ENCODE measurements at places on chromosomes 1 and 21.

DNA sequence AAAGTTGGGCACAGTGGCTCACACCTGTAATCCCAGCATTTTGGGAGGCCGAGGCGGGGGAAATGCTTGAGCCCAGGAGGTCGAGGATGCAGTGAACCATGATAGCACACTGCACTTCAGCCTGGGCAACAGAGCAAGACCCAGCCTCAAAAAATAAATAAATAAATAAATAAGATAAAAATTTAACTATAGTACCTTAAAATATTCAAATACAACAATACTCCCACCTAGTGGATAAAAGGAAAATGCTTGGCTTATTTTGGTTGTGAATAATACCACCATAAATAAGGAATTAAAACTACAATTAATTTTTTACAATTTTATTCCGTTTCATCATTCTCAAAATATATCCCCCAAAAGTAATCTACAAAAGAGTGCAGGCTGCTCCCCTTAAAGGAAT is 8.1 kb downstream of the PSMG1 start:
- DNase-seq = no peak

- DNase-seq = no peak
Measured at GRCh38 chr21:17539743-17540341, 27.0 kb downstream of the CXADR start.

- DNase-seq = no peak
Measured at GRCh38 chr1:183077097-183077496, 53.9 kb downstream of the LAMC1 start.

- DNase-seq = no peak
Measured at GRCh38 chr1:53731043-53731600, 7.8 kb downstream of the GLIS1 start.

DNA sequence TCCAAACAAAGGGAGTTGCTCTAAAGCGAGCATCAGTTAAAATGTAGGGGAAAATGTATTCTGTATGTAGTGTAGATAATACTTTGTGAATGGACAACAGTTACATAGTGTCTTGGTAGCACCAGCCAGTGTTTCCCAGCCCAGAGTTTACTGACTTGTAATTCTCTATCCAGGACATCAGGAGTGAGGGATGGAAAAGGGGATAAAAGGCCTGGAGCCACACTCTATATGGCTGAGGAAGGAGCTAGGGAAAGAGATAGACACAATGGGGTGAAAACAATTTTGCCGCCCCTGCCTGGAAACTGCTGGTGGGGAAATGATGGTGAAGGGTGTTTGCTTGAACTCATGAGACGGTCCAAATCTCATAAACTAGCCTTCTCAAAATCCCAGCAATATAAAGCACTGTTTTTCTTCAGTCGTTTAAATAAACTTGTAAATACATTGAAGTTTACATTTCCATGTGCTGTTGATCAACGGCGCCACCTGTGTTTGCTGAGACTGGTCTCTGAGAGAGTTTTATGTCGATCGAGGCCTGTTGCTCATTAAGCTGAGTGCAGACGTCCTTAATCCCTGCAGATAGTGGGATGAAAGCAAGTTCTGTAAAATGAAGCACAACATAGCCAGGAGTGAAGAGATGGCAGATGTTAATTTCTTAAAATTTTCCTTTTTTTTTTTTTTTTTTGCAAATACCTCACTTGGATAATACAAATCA is 27.9 kb upstream of the AGO1 start:
- no peak for DNase-seq

DNA sequence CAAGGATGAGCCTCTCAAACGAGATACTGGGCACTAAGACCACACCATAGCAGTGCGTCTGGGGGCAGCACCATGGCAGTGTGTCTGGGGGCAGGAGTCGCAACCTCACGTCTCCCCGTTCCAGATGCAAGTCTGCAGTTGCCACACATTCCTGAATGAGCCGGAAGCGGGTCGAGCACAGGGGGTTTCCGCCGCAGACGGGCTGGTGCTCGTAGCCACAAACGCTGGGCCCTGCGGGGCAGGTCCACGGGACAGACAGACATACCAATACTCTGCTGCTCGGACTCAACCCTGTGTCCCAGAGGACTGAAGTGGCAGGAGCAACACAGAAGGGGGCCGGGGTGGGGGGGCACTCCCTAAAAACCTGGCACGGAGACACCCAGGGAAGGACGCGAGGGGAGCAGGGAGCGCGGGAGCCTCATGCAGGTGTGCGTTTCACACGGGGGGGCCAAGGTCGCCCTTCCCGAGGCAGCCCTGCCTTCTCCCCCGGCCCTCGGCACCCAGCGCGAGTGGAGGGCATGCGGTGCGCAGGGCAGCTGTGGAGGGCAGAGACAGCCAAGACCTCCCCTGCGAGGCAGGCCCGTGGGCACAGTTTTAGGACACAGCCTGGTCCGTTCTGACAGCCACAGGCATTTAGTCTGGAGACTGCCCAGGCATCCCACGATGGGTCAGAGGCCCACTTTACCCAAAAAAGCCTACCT is 24.5 kb downstream of the PTTG1IP start:
- DNase-seq = no peak

DNA sequence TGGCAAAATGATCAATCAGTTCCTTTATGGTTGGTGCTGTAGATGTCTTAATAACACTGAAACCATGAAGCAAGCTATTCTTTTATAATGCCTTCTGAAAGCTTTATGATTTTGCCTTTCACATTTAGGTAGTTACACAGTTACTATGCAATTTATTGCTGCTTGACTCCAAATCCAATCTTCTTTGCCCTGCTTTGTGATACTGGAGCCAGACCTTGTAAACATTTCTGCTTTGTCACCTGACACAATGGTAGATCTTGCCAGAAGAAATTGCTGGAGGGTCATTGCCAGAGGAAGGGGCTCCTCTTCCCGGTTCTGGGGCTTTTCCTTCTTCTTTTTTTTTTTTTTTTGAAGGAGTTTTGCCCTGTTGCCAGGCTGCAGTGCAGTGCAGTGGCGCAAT is 40.5 kb upstream of the KLF17 start:
- no peak for DNase-seq

- peak; percentile 94 for DNase-seq
Measured at GRCh38 chr1:169106095-169106920, at the start of gene ATP1B1. Gene ATP1B1 (plus strand): TSS chr1:169106690. CDS start chr1:169106830, 140 bp downstream.

DNA sequence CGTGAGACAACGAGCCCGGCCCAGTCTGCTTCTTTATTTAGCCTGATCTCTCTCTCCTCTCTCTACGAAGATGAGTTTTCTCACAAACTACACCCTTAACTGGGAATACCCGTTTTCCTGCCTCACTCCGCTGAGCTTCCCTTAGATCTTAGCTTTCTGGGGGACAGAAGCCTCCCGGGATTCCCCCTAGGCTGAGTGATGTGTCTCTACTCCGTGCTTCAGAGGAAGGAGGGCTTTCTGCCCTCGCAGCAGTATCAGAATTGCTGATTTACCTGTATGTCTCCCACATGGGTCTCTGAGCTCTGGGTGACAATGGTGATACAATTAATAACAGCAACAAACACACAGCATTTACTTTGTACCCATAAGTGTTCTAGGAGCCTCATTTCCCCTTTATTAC is 1.0 kb downstream of the ZBTB17 start:
- DNase-seq = no peak

DNA sequence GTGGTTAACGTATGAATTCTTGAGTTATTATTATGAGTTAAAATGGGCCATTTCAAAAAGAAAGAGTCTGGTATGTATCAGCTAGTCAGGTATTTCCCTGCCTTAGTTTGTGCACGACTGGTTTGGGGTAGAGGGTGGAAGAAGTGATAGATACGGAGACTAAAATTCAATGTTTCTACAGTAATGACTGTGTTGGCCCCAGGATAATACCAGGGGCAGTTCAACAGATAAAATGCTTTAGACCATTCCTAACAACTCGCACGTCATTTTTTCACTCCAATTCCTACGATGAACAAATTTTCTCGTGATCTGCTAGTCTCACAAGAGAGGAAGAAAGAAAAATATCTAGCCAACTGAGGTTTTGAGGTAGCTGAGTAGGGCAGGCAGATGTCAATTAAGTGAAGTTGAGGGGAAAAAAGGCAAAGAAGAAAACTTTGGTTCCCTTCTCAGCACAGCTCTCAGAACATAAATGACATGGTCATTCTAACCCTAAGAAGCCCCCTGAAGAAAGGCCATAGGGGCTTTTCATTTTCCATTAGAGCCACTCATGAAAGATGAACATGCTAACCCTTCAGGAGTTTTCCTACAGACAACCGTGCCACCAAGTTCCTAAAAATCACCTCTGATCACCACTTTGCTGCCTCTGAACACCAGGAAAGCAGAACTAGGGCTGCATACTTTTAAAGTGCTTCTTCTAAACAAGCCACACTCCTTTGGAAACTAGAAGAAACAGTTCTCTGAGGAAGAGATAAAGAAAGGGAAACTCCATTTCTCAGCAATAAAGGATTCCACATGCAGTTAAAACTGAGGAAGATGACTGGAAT is 5.6 kb downstream of the MCOLN2 start:
- DNase-seq = no peak

GRCh38 chr1:7553042-7553690 is 217.9 kb upstream of the VAMP3 start:
- no peak for DNase-seq

GRCh38 chr1:29629401-29629800 is 393.1 kb downstream of the PTPRU start:
- DNase-seq = no peak

DNA sequence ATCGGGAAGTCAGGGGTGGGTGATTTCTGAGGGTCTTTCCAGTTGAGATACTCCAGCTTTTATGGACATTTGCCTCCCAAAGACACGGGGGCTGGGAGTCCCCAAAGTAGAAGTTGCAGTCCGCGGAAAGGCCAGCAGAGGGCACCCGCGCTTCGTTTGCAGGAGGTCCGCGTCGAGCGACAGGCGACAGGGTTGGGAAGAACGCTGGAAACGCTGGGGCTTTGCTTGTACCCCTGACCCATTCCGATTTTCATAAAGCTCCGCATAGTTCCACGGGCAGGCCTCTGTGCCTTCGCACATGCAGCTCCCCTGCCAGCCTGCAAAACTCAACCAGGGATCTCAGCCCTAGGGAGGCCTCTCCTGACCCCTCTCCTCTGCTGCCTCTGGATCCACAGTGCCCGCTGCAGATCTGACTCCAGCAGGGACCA is 44.2 kb upstream of the LAPTM5 start:
- DNase-seq = peak; percentile 72

- no peak for DNase-seq
Measured at GRCh38 chr1:33021567-33022431, 14.9 kb downstream of the AK2 start.

GRCh38 chr1:113170519-113170918 is 97.5 kb downstream of the LRIG2 start:
- DNase-seq = no peak

- DNase-seq = no peak
Measured at GRCh38 chr1:223775711-223776074, 63.4 kb downstream of the CAPN2 start.

GRCh38 chr1:43285269-43285990 is at the start of gene C1orf210:
Gene C1orf210 (minus strand): TSS chr1:43285581. CDS start chr1:43283270, 2,311 bp downstream.
- DNase-seq = no peak

DNA sequence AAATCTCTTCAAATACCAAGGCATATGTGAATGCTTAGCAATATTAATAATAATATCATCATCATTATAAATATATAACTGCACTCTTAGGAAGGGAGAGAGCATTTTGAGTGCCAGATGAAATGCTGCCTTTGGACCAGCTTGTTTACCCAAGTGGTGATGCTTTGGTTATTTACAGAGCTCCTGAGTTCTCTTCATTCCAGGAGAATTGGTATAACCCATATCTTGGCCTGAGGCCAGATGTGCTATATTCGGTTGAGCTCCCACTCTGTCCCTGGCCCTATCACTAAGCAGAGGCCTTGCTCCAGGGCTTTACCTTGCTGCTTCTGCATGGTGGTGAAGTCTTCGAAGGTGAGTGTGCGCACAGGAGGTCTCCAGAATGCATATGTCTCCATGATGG is 89.4 kb downstream of the TBX15 start:
- no peak for DNase-seq

DNA sequence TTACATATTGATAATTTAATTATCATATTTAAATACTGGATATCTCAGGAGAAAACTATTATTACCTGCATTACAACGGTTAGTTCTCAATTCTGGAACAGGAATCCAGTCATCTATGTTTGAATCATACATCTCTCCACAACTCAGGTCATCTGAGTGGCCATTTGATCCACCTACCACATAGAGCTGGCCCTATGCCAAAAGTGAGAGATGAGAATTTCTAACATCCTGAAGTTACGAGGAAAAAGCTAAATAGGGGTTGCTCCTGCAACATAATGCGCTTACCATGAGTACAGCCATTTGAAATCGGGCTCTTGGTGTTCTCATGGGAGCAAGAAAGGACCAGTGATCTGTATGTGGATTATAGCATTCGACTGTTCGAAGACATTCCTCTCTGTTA is 16.9 kb downstream of the IVNS1ABP start:
- DNase-seq = no peak

GRCh38 chr21:35053356-35054096 is 4.4 kb upstream of the RUNX1 start:
- DNase-seq = no peak

DNA sequence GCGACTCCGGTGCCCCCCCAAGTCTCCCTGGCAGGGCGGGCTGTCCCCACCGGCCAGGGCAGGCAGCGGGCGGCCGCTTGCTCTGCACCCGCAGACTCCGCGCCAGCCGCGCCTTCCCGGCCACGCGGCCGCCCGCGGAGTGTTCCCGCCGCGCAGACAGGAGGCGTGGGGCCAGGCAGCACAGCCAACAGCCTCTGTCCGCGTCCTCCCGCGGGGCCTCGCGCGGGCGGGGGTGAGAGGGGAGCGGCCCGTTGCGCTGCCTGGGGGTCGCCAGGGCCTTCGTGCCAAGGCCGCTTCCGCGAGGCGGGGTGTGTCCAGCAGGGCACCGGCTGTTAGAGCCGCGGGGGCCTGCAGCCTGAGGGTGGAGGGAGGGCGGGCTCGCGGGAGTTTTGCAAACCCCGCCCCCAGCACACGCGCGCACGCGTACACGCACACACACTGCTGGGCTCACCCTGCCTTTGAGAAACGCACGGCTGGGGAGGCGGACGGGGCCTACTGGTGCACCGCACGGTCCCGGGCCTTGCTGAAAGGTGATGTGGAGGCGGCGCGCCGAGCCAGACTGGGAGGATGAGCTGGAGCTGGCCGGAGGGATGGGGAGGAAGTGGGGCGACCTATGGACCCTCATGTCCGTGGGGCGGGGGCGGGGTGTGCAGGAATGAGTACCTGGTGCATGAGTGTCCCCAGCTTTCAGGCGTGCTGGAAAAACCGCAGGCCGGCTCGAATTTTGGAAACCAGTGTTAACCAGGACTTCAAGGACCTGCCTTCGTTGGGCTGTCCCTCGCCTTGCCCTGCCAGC is 41.5 kb downstream of the KIAA1614 start:
- DNase-seq = no peak

DNA sequence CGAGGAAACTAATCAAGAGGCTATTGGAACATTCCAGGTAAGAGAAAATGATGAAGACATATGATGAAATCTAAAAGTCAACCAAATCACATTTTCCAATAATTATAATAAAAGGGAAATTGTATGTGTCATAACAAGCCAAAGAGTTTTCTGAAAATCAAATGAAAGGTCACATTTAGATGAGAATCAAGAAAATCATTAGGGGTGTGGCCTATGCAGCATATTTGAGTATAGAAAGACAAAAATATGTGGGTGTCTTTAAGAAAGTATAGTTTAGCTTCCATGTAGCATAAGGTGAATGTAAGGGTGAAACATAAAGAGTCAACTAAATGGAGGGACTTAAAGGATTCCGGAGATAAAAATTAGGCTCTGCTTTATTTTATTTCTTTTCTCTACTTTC is 9.2 kb upstream of the RNPC3 start:
- DNase-seq = no peak

GRCh38 chr1:119600561-119600960 is 47.5 kb downstream of the ZNF697 start:
- no peak for DNase-seq
